Fibroblast of lung (primary cell): ENCODE measurements at places on chromosomes 1 and 21. TPM values are rescaled to one million over a fixed set of nuclear protein-coding genes. Genes with fewer than 3 reads are reported as not detected.

DNA sequence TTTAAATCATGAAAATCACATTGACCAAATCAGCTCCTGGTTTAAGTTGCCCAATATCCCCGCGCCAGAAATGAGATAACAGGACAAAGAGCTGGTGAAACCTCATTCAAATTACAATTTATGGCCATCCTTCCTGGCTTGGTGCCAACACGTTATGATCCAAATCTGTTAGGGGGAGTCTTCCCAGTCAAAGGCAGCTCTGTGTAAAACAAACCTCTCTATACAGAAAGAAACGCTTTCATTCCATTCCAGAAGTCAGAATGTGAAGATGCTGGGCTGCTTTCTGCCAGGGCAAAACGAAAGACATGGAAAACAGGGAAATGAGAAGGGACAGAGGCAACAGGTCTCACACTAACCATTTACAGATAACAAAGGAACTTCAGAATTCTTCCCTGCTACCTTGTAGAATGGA lies 53.5 kb upstream of the TIAM1 start:
- DNase-seq: peak; percentile 12
- H3K4me3 ChIP-seq: no peak overlapping the region
- H3K27ac ChIP-seq: no peak overlapping the region
- no peaks in the 10 kb centered on the region for H3K4me1 ChIP-seq
- H3K27me3 ChIP-seq: no peaks in the 10 kb centered on the region

GRCh38 chr1:80659161-80659560 lies 1141.6 kb upstream of the ADGRL2 start:
- H3K27ac ChIP-seq: no peak overlapping the region
- H3K36me3 ChIP-seq: no peaks in the 10 kb centered on the region
- no peak for DNase-seq
- H3K4me3 ChIP-seq: no peak overlapping the region
- no peaks in the 10 kb centered on the region for H3K27me3 ChIP-seq

DNA sequence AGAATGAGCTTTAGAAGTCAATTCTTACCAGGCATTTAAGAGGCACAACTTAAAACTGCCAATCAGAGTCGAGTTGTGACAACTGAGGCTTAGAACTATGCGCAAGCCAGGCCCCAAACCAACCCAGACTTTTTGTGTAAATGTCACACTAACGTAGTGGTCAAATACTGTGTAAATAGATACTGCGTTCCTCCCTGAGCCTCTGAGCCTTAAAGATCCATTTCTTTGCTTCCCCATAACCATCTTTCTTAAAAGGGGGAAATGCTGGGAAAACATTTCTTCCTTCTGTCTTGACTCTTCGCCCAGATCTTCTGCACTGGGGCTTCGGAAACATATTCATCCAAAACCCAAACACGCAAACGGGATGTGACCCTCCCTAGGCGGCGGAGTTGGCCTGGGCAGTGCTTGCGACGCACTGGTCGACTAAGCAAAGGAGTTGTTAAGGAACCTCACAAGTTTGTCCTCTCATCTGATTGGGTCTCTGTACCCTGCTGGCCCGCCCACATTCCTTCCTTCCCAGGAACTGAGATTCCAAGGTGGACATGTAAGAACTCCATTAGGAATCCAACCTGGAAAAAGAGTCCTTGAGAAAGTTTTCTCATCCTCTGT lies 2.6 kb downstream of the ADAMTS5 start:
- H3K4me3 ChIP-seq: peak overlapping the region; percentile 48
- H3K36me3 ChIP-seq: no peaks in the 10 kb centered on the region
- no peaks in the 10 kb centered on the region for H3K27me3 ChIP-seq
- peaks cover 4% of the 10 kb centered on the region for H3K4me1 ChIP-seq
- peak; percentile 44 for DNase-seq

GRCh38 chr1:207844371-207844770 lies 66.6 kb downstream of the CD34 start:
- no peaks in the 10 kb centered on the region for H3K36me3 ChIP-seq
- H3K27ac ChIP-seq: no peak overlapping the region
- no peak overlapping the region for H3K4me3 ChIP-seq
- H3K27me3 ChIP-seq: no peaks in the 10 kb centered on the region
- no peaks in the 10 kb centered on the region for H3K4me1 ChIP-seq

- H3K4me3 ChIP-seq: no peak overlapping the region
- H3K27ac ChIP-seq: no peak overlapping the region
- no peaks in the 10 kb centered on the region for H3K4me1 ChIP-seq
- no peaks in the 10 kb centered on the region for H3K27me3 ChIP-seq
Measured at GRCh38 chr1:101101360-101101759, 75.8 kb upstream of the DPH5 start.

Gene CDCA8
- 0.26 and 3.8 TPM in 2 replicates for total RNA-seq

Gene VANGL2
- under 0.01 TPM in 1 of 2 replicates, not detected in the other for total RNA-seq

Gene HEYL
- total RNA-seq: under 0.01 TPM in 1 of 2 replicates, not detected in the other
